Heart right ventricle (tissue), 16 donors: ENCODE measurements at places on chromosomes 5 and 9. TPM values are rescaled to one million over a fixed set of nuclear protein-coding genes. Genes with fewer than 3 reads are reported as not detected.

The IER5L gene
- 5.0 TPM for polyA plus RNA-seq

- no peak for DNase-seq
Measured at GRCh38 chr9:96817973-96818372, 36.3 kb downstream of the ZNF782 start.

DNA sequence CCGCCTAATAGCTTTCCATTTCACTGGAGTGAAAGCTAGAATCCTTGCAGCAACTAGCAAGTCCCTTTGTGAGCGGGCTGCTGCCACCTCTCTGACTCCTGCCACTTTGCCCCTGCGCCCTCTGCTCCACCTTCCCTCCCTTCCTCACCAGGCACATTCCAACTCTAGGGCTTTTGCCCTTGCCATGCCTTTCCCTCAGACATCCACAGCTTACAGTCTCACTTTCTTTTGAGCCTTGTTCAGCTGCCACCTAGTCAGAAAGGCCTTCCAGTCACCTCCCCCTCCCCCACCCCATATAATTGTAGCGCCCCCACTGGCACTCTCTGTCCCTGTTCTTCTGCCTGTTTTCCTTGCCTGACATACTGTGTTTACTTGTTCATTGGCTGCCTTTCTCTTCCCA lies 31.0 kb downstream of the CYSTM1 start:
- no peak for DNase-seq

GRCh38 chr9:94736759-94737158 lies 10.3 kb downstream of the AOPEP start:
- no peak for DNase-seq

- no peak for DNase-seq
Measured at GRCh38 chr9:24189986-24190385, 355.7 kb downstream of the IZUMO3 start.

- no peak for DNase-seq
Measured at GRCh38 chr9:133528876-133529241, 4.1 kb upstream of the MYMK start.

- no peak for DNase-seq
Measured at GRCh38 chr5:96812851-96813250, 5.1 kb upstream of the ERAP1 start.

DNA sequence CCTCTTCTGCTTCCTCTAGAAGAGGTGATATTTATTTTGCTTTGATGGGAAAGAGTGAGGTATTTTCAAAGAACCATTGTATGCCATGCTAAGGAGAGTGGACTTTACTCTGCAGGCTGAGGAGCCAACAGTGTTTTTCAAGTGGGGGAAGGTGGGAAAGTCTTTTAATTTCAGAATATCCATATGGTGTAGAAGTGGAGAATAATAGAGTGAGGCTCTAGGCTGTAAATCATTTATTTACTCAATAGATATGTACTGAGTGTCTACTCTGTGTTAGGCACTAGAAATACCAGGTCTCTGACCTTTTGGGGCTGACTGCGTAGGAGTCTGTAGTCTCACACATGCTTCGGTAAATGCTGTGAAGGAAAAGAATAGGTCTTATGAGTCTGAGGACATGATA lies 30.7 kb upstream of the TENT2 start:
- no peak for DNase-seq
